ENCODE measurements at places on chromosomes 1 and 21.

DNA sequence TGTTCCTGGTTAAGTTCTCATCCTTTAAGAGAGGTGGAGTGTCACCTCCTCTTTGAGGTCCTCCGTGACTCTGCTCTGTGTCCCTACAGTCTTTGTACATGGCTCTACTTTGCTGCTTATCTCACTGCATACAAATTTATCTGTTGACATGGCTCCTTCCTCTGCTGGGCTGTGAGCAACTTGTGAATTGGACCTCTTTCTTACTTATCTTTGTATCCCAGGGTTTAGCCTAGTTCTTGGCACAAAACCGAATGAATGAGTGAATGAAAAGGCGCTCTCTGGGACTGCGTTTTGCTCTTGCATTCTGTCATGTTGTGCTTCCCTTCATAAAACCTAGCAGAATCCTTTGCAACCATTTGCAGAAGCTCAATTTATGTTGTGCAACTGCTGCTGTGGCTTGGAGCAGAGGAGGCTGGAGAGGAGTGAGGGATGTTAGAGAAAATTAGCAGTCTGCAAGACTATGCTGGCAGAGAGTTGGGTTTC, 12.4 kb downstream of the SLC26A9 start:
- DNase-seq = no peak

GRCh38 chr1:11482701-11483479, 3.9 kb downstream of the DISP3 start:
- DNase-seq = no peak

- DNase-seq = no peak
These were observed 3.4 kb downstream of the DHRS3 start for GRCh38 chr1:12614402-12615158.

- no peak for DNase-seq
These were observed 86.7 kb downstream of the CCDC185 start for GRCh38 chr1:223479718-223480425.

GRCh38 chr1:154786804-154787570, 83.1 kb downstream of the KCNN3 start:
- DNase-seq = peak; percentile 5

DNA sequence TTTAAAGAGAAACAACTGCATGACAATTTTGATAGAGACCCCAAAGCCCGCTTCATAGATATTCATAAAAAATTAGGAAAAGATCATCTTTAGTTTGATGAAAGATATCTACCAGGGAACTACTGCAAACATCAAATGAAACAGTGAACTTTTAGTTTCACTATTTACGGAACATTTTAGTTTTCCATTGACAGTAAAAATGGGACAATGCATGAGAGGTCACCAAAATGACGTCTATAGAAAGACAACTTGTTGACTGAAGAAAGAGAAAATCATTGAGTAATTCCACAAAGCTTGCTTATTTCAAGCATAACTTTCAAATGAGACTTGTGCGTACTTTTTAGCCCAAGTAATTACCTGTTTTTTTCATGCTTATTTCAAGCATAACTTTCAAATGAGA, 411.4 kb downstream of the HLX start:
- no peak for DNase-seq

DNA sequence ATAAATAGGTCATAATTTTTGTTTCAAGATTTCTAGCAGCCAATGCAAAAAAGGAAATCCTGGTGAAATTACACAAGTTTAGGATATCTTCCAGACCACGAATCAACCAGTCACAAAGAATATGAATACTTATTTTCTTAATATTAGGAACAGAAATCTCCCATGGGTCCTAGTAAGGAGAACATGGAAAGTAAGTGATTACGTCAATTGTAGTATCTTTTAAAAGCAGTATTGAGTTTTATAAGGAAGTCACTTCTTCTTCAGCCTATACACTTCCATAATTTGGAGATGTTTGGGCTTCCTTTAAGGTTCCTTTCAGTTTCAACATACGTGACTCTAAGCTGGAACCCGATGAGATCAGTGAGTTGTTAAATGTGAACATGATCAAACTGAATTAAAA, 534.5 kb downstream of the USP25 start:
- DNase-seq = no peak

GRCh38 chr1:61504852-61505390, 220.0 kb downstream of the TM2D1 start:
- DNase-seq = no peak

GRCh38 chr1:223780949-223781348, 64.8 kb downstream of the TP53BP2 start:
- DNase-seq = no peak

DNA sequence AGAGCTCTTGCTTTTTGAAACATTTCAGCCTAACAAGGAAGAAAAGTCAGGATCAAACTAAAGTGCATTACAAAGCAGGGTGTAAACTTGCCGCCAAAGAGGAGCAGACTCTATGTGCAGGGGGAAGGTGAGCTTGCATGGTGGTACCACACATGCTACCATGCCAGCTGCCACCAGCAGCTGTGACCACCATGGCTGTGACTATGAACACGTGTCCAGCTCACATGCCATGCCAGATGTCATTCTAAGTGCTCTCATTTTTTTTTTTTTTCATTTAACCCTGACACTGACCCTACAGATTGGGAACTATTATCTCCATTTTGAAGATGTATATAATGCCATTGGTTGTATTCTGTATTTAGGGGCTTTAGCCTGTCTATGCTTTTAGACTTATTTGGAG, 79.0 kb downstream of the PCP4 start:
- DNase-seq = no peak

DNA sequence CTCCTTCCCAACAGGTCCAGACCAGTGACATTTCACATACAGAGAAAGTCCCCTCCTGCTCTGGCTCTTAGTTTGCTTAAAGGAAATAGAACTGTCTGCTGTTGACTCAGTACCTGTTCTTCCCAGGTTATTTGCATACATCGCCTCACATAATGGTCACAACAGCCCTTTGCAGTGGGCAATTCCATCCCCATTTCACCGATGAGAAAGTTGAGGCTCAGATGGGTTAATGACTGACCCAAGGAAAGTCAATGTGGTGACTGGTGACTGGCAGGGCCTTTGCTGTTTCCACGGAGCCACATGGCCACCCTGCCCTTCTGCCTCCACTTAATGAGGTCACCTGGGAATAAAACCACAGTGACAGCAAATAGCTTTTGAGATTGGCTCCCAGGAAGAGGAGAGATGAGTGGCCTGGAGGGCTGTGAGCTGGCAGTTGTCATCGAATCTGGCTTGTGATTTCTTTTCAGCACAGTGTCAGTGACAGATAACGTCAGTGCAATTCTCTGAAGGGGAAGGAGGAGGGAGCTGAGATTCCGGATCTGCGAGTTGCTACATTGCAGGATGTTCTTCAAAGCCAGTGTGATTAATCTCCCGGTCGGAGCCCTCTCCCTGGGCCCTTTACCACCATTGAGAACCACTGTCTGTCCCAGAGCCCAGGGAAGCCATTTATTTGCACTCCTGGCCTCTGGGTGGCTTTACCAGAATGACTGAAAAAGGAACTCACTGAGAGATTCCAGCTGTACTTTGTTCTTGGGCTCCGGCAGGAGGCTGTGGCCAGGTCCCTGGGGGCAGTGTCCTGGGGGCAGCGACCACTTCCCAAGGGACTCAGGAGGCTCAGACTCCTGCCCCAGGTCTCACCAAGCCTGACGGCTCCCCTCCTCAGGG, 117.2 kb downstream of the CNIH3 start:
- DNase-seq = no peak

DNA sequence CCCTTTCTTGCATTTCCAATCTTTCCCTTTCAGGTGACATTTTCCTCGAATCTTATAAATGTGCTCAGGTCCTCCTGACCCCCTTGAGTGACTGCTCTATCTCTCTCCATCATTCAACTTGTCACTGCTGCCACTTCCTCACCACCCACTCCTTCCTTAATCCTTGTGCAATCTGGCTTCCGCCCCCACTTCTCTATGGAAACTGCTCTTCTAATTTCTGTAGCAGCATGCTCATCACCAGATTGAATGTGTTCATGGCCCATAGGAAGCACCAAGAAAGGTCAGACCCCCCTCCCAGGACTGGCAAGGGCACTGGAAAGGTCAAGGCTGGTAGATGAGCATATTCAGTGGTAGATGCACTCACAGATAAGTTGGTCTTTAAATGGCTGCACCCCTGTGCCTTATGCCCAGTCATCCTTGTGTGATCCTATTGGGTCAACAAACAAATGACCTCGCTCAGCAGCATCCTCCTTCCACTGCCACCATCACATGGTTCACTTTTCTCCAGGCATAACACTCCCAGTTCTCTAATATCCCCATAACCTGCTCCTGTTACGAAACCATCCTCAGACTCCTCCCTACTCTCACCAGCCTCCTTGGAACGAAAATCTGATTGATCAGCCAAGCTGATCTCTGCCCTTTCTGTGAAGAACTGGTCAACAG, 288.5 kb upstream of the POU3F1 start:
- DNase-seq = no peak

GRCh38 chr1:244497805-244498204, 36.7 kb downstream of the CATSPERE start:
- DNase-seq = no peak

- DNase-seq = no peak
These were observed 198.1 kb upstream of the USP24 start for GRCh38 chr1:55413286-55413685.

GRCh38 chr1:52659356-52659755, 26.4 kb downstream of the SHISAL2A start:
- DNase-seq = no peak

- no peak for DNase-seq
These were observed 67.1 kb upstream of the TLR5 start for GRCh38 chr1:223209992-223210787.

- no peak for DNase-seq
These were observed 395.9 kb upstream of the CAMK1G start for GRCh38 chr1:209187589-209187988.

DNA sequence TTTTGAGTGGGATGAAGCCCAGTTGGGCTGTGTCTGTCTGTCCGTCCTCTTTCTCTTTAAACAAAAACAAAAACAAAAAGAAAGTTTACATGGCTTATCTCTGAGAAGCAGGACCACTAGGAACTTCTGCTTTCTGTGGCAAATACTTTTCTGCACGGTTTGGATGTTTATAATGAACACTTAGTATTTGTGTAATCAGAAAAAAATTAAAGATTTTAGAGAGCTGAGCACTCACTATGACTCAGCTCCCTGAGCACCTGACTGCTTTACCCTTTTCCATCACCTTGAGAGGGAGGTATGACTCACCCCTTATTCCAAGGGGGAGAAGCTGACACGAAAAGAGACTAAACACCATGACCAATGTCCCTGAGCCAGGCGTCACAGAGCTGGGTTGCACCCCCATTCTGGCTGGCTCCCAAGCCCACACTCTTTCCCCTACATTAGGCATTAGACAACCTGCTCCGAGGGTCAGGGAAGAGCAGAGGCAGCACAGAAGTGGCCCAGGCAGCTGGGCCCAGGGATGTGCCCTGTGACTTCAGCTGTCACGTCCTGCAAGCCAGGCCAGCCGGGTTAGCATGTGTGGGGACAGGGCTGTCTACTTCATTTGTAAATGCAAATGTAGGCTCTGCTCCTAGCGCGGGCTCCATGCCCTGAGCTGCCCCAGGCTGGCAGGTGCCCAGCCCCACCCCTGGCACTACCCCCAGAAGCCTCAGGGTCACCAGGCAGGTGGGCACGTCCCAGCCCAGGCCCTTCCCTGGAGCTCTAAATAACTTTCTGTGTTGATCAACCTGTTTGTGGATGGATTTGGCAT, 30.4 kb downstream of the RAP1GAP start:
- no peak for DNase-seq

DNA sequence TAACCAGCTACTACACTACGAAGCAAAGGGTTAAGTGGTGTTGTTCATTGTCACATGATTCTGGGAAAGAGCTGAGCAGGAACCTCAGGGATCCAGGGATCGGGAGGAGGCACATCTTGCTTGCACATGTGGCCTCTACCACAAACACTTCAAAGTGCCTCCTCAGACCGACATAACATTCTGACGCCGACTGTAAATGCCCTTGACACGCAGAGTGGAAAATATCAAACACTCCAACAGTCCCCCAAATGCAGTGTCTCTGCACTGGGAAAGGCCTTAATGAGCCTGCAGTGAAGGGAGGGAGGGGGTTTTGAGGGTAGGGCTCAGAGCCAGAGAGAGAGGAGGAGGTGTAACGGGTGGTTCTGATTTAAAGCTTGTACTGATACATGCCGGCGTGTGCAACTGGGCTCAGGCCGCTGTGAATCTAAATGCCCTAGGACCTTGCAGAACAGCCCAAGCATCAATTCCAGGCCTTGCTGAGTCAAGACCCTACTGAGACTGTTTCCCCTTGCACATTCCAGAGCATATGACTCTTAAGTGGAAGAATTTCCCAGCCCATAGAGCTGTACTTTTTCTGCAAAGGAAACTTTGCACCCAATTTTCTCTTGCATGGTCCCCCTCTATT, 163.7 kb downstream of the NTMT2 start:
- no peak for DNase-seq

DNA sequence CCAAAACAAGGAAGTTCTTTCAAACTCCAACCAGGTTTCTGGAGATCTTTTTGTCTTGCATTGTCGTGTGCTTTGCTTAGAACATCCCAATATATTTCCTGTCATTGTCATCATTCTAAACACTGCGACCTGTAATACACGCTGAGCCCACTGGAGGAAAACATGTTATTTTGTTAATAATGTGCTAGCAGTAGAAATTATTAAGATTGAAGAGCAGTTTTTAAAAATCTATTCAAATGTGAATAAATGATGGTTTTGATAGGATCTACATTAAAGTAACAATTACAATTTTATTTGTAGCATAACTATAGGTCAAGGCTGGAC, 268.5 kb downstream of the PTPRC start:
- no peak for DNase-seq

DNA sequence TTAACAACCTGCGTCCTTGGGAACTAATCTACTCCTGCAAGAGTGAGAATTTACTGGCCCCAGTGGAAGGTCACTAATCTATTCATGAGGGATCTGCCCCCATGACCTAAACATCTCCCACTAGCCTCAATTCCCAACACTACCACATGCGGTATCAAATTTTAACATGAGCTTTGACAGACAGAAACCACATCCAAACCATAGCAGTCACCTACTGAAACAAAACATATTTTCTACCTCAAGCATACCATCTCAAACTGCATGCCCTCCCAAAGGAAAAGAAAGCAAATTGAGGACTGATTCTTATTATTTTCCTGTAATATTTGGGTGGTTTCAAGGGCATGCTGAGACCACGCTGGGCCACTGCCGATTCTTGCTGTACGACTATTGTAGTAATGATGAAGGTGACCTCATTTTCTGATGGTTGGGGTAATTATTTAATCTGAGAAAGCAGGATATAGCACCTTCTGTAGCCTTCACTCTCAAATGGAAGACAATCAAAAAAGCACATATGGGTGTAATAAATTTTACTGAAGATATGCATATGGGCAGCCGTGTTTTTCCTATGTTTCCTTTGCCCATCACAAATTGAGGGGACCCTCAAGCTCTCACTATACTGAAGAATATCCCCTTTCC, 13.2 kb upstream of the GBP5 start:
- no peak for DNase-seq

GRCh38 chr1:114103992-114104391, 49.7 kb downstream of the SYT6 start:
- no peak for DNase-seq

- DNase-seq = peak; percentile 42
These were observed 5.7 kb upstream of the CPLANE2 start for GRCh38 chr1:16242556-16243214.

Measured in aorta (tissue), 5 donors.